LNCaP clone FGC (cell line): ENCODE measurements at places on chromosomes 5 and 9.

GRCh38 chr9:134182554-134183085 is 18.3 kb upstream of the RNU6ATAC start:
- no peak for DNase-seq

DNA sequence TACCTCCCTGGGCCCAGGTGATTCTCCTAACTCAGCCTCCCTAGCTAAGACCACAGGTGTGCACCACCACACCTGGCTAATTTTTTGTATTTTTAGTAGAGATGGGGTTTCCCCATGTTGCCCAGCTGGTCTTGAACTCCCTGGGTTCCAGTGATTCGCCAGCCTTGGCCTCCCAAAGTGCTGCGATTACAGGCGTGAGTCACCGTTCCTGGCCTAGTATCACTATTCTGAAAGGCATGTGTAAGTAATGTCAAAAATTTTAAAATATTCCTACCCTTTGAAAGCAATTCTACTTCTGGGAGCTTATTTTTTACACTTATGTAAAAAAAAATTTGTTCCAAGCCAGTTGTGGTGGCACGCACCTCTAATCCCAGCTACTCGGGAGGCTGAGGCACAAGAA is 27.1 kb upstream of the TLE1 start:
- no peak for DNase-seq

DNA sequence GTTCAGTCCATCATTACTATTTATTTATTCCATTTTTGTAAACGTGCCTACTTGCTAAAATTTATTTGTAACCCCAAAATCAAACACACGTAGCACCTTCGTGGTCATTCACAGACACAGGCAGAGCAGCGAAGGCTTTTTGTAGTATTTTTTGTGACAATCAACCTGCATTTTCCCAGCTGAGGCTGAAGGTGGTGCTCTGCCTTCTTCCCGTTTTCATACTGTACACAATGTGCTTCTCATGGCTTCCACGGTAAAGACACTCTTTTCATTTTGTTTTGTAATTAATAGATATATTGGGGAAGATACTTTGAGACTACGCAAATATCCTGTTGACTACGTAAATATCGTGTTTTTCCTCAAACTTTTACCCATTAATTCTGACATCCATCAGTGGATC is 19.4 kb downstream of the DAP start:
- no peak for DNase-seq

DNA sequence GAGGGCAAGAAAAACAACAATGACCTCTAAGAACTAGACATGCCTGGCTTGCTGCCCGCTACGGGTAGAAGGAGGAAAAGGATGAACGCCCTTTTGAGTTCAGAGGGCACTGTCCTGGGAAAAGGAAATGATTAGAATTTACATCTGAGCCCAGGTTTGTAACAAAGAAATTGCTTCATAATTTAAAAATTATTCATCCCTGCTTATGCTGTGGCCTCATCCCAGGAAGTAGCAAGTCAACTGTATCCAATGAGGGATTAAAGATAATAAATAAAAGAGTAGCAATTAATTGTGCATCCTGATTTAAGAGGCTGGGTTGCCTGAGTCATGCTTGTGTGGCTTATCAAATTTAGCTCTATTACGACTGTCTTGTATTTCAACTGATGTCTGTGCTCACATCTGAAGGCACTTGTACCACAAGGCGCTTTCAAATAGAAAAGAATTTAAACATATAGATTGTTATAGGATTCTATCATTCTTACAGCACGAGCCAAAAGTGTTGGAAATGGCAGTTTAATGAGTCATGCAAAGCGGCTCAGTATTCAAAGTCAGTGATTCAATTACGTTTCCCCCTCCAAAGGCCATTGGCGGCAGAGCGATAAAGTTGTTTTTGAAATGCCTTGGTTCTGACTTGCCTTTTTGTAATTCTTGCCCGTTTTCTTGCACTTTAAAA is 40.0 kb upstream of the DMRT1 start:
- no peak for DNase-seq

DNA sequence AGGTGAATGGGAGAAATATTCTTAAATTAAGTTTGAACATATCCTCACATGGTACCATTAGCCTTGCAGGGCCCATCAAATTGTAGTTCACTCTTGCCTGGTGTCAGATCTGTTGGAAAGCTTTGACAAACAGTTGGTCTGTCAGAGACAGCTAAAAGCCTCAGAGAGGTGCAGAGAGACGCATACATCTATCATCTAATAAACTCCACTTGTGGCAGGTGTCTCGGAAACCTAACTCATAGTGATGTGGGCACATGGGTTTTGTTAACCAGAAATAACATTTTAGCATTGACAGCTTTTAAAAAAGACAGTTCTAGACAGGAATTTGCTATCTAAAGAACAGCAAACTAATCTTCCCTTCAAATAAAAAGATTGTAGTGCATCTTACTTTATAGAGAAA is 315.9 kb downstream of the KDM4C start:
- no peak for DNase-seq

GRCh38 chr5:124972703-124973102 is 226.3 kb upstream of the ZNF608 start:
- no peak for DNase-seq
